ENCODE measurements at places on chromosomes 11 and 22.

GRCh38 chr11:82733444-82734119, at the start of gene FAM181B:
TSS of gene FAM181B (minus strand) at chr11:82733864. CDS start at chr11:82733729, 135 bp downstream.
- DNase-seq, result no peak

GRCh38 chr22:30978304-30978962, 9.4 kb downstream of the TUG1 start:
- DNase-seq, result no peak

GRCh38 chr11:643849-644738, 7.0 kb downstream of the DRD4 start:
- no peak for DNase-seq

- no peak for DNase-seq
Measured at GRCh38 chr11:72940417-72940816, 126.2 kb downstream of the ATG16L2 start.

DNA sequence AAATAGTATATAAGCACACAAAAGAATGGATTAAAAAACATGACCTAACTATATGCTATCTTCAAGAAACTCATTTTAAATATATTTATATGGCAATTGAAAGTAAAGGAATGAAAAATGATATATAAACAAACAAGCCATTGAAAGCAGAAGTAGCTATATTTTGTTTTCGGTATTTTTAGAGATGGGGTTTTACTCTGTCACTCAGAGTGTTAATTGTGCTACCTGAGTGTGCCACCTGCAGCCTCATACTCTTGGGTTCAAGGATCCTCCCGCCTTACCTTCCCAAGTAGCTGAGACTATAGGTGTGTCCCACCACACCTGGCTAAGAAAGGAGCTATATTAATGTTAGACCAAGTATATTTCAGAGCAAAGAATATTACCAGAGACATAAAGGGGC, 624.1 kb downstream of the BUD13 start:
- DNase-seq, result no peak

DNA sequence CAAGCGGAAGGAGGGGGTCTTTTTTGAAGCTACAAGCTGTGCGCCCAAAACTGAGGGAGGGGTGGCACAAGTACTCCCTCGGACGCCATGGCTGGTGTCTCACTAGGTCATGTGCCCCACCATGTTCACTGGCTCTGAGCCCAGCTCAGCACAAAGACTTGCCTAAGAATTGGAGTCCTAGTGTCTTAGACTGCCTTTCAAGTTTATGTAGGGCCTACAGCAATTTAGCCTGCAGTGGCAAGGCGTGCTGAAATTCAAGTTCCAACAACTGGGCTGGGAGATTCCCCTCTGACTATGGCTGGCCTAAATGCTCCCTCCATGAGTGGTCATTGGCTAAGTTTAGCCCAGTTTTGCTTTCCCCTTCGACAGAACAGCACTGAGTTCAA, 27.3 kb downstream of the FCHSD2 start:
- DNase-seq, result no peak

- DNase-seq, result no peak
Measured at GRCh38 chr11:35593143-35593542, 25.1 kb upstream of the FJX1 start.

- DNase-seq, result no peak
Measured at GRCh38 chr11:96366024-96366423, 23.0 kb upstream of the MAML2 start.

DNA sequence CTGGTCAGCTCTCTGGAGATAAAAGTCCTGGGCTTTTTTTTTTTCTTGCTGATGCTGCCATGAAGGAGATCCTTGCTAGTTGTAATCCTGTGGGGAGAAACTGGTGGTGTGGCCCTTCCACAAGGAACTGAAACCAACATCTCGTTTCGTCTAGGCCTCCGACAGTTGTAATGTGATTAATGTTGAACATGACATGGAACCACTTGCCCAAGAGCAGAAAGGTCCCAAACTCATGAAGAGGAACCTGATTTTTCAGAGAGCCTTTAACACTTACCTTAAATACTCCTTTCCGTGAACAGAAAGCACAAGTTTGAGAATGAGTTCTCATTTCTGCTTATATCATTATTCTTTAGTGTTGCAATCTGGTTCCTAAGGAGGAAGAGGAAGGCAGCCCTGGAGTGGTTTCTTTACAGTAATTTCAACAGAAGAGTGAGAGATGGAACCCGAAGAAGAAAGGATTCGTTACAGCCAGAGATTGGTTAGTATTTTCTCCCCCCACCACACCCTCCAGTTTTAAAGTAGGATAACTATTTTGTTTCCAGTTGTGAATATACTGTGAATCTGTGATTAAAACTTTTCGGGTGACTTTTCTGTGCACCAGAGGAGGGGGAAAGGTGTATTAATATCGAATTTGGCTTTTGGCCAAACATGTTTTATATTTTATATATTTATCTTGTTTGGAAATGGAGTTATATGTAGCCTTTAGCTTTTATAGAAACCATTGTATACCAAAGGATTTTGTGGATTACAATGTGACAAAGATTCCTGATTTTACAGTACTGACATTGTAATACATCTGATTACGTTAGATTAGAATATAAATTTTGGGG, 2.0 kb downstream of the KDM2A start:
- DNase-seq, result no peak

DNA sequence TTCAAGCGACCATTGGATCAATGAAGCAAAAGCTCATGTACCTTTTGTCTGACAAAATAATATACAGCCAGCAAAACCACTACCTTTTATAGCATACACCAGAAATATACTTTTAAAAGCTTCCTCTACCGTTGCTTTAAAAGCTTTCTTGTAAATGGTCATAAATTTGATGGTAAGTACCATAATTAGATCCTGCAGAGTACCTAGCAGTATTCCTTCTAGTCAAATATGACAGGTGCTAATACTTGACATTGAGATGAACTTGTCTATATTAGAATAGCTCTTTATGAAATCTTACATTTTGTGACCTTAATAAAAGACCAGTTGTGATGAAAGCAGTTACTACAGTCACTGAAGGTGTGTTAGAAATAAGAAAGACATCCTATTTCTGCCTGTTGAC, 340.5 kb upstream of the ANO3 start:
- DNase-seq, result no peak

DNA sequence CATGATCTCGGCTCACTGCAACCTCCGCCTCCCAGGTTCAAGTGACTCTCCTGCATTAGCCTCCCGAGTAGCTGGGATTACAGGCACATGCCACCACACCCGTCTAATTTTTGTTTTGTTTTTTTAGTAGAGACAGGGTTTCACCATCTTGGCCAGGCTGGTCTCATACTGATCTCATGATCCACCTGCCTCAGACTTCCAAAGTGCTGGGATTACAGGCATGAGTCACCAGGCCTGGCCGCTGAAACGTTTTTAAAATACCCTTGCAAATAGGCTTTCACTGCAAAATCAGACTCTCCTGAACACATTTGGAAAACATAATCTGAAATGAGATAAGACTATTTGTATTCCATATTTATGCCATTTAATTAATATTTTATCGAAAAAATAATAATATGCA, 826.1 kb upstream of the CNTN5 start:
- DNase-seq, result no peak

GRCh38 chr11:33701302-33702230, 940 bp upstream of the C11orf91 start:
- DNase-seq, result no peak

DNA sequence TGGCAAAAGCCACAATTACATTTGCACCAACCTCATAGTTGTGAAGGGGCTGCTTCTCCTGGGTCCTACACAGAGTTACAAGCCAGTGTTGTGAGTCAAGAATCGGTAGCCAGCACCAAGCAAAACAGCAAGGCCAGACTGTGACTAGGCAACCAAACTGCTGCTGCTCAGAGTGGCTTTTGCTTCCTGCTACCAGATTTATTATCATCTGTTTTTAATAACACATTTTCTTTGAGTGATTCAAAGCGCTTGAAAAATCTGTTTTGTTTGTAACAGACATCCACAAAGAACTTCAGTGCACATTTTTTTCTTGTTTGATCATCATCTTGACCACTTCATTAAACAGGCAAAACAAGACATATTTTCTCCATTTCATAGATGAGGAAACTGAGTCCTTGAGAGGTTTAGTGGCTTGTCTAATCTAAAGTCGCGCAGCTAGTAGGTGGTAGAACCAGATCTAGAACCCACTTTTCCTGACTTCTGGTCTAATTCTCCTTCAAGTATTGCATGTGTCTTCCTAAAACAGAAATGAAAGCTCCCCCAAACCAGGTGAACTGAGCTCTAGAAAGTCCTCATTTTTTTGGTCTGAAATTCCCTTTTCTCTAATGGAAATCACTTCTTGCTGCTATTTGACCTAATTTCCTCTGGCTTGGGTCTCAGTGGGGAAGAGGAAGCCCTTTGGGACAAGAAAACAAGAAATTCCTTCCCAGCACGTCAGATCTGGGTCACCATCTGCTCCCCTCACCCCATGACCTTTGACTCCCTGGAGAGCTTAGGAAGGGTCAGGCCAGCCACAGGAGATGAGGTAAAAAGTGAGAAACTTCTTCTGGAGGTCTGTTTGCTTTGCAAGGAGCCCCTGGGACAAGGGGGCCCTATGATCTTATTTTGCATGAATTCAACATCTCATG, 39.9 kb downstream of the CWC15 start:
- no peak for DNase-seq

GRCh38 chr22:38964989-38965388, 7.6 kb downstream of the APOBEC3A start:
- DNase-seq, result no peak

DNA sequence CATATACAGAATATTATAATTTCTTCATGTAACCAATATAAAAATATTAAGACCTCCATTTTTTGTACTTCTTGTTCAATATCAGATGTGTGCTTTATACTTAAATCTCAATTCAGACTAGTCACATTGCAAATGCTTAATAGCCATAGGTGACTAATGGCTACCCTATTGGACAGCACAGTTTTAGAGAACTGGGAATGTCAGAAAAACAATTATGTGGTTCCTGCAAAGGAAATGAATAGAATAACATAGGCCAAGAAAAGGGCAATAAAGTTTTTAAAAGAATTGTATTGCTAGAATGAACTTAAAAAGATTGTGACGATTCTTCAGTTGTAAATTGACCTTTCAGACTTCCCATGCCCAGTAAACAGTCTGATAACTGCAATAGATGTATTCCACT, 843.0 kb downstream of the METTL15 start:
- DNase-seq, result no peak

- DNase-seq, result no peak
Measured at GRCh38 chr11:44746894-44747293, 20.1 kb downstream of the TSPAN18 start.

DNA sequence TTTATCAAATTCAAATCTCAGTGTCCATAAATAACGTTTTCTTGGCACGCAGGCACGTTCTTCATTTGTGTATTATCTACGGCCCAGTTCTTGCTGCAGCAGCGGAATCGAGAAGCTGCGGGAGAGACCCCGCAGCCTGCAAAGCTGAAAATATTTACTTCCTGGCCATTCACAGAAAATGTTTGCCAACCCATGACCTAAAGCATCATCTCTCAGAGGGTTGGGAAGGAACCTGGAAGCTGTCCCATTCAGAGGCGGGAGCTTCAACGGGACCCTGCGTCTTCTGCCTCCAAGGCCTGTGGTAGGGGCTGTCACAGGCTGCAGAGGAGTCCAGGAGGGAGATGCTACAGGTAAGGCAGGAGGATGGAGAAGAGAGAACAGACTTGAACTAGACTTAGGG, 319.2 kb downstream of the MN1 start:
- no peak for DNase-seq

GRCh38 chr11:126996036-126996804, 4.3 kb downstream of the KIRREL3 start:
- no peak for DNase-seq

DNA sequence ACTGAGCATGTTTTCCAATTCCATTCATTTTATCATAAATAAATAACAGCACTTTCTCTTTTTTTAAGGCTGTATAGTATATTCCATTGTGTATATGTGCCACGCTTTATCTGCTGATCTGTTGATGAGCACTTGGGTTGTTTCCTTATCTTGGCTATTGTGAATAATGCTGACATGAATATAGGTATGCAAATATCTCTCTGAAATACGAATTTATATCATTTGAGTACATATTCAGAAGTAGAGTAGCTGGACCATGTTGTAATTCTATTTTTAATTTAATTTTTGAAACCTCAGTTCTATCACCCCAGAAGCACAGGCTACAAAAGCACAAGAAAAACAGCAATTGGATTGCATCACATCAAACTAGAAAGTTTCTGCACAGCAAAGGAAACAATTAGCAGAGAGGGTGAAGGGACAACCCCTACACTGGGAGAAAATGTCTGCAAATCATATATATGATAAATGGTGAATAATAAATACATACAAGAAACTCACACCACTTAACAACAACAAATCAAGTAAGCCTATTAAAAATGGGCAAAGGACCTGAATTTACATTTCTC, 43.4 kb downstream of the XKR3 start:
- no peak for DNase-seq
